ENCODE measurements at places on chromosomes 2 and 18. TPM values are rescaled to one million over a fixed set of nuclear protein-coding genes. Genes with fewer than 3 reads are reported as not detected.

DNA sequence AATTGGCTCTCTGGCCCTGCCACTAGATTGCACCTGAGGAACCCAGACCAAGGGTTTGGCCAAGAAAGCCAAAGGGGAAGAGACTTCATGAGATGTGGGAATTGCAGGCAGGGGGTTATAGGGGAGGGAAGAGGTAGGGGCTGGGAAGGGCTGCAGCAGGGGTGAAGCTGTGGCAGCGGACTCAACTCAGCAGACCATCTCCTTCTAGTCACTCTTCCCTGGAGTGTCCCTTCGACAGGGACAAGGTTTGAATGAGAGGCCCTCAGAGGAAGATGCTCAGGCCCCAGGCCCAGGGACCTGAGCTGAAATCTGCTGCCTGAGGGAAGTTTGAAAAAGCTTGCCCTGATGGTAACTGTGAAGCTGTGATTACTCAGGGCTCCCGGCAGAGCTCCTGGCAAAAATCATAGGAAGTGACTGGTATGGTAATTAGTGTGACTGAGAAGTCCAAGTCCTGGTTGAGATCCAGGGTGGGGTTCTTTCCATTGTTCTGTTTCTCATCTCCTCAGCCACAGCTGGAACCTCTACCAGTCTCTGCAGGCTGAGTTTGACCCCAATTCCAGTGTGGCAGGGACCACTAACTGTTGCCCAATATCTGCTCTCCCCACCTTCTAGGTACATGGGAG lies 300.9 kb downstream of the CYP26B1 start:
- H3K4me1 ChIP-seq = no peaks in the 10 kb centered on the region
- no peak overlapping the region for H3K4me3 ChIP-seq
- no peak overlapping the region for H3K27ac ChIP-seq
- no peaks in the 10 kb centered on the region for H3K27me3 ChIP-seq
- DNase-seq = no peak

- H3K4me3 ChIP-seq = no peak overlapping the region
- no peaks in the 10 kb centered on the region for H3K36me3 ChIP-seq
- no peaks in the 10 kb centered on the region for H3K27me3 ChIP-seq
- no peak for DNase-seq
Observed at GRCh38 chr2:177241711-177242120, 22.8 kb downstream of the NFE2L2 start.

- DNase-seq = no peak
- no peaks in the 10 kb centered on the region for H3K36me3 ChIP-seq
Observed at GRCh38 chr2:105384861-105385260, 14.0 kb downstream of the FHL2 start.

GRCh38 chr18:22391407-22392345 lies 26.0 kb downstream of the CTAGE1 start:
- H3K4me3 ChIP-seq = no peak overlapping the region
- H3K36me3 ChIP-seq = no peaks in the 10 kb centered on the region
- no peaks in the 10 kb centered on the region for H3K4me1 ChIP-seq
- DNase-seq = peak; percentile 33

- H3K27me3 ChIP-seq = no peaks in the 10 kb centered on the region
- peak overlapping the region; percentile 58 for H3K4me3 ChIP-seq
- H3K4me1 ChIP-seq = peaks cover 14% of the 10 kb centered on the region
- no peaks in the 10 kb centered on the region for H3K36me3 ChIP-seq
Observed at GRCh38 chr2:202375033-202375608, 1.0 kb upstream of the BMPR2 start.

DNA sequence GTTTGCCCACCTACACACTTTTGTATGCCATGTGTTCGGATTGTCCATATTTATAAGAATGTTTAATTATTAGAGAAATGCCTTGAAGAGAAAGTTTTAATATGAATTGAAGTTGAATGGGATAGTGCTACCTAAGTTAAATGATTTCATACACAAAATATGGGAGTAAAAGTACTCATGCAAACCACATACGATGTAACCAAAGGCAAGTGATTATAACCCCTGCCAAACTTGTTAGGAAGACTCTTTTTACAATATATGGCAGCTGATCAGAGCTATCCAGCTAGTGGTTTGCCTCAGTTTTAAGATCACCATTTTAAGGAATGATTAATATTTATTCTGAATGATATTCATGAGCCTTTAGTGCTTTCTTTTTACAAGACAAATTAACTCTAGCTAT lies 106.7 kb downstream of the MYO1B start:
- no peak for DNase-seq
- H3K27ac ChIP-seq = no peak overlapping the region
- no peaks in the 10 kb centered on the region for H3K4me1 ChIP-seq
- H3K36me3 ChIP-seq = peaks cover 6% of the 10 kb centered on the region
- no peaks in the 10 kb centered on the region for H3K27me3 ChIP-seq

DNA sequence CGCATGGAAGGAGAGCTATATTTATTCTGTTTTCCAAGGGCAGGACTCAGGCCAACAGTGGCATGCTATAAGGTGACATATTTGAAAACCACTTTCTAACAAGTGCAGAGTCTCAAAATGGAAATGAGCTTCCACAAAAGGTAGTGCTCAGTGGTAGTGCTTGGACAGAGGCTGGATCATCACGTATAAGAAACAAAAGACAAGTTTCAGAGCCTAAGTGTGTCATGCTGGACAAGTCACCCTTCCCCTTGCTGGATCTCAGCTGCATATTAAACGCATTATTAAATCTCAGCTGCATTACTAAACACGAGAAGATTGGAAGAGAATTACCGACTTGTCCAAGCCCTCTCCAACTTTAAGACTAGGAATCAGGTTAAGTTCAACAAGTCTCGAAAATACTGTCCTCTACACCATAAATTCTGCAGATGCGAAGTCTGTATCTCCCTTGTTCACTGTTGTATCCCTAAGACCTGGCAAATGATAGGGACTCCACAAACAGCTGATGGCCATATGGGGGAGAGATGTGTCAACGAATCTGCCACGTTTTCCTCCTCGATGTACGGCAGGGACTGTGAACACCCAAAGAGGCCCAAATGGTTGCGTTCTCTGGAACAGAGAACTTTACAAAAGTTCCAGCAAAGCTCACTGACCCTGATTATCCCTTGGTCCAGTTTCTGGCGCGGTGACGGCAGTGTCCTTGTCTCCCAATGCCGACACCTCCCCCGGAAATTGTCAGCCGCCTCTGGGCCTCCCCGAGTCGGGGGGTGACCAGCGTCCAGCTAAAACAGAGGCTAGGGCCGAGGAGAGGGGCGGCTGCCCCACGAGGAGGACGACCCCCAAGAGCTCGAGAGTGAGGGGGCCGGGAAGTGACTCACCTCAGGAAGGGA lies 611 bp downstream of the NOL10 start:
- no peaks in the 10 kb centered on the region for H3K36me3 ChIP-seq
- peak; percentile 34 for DNase-seq
- H3K27me3 ChIP-seq = no peaks in the 10 kb centered on the region
- H3K27ac ChIP-seq = peak overlapping the region; percentile 75
- peaks cover 40% of the 10 kb centered on the region for H3K4me1 ChIP-seq

DNA sequence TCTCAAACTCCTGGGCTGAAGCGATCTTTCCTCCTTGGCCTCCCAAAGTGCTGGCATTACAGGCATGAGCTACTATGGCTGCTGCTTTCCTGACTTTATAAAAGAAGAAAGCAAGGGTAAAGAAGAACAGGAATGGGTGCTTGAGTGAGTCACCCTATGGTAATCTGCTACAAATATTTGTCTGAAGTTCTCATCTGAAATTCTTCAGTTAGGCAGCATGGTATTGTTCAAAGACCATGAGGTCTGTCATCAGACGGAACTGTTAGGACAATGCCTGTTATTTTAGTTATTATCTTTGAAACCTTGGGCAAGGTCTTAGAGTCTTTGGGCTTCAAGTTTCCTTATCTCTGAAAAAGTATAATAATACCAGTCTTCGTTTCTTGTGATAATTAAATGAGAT lies 695.8 kb downstream of the RNF144A start:
- no peak overlapping the region for H3K4me3 ChIP-seq
- DNase-seq = no peak
- H3K27ac ChIP-seq = no peak overlapping the region
- no peaks in the 10 kb centered on the region for H3K27me3 ChIP-seq
- no peaks in the 10 kb centered on the region for H3K36me3 ChIP-seq

GRCh38 chr18:25067275-25068025 lies 284.5 kb downstream of the ZNF521 start:
- H3K4me3 ChIP-seq = no peak overlapping the region
- no peaks in the 10 kb centered on the region for H3K36me3 ChIP-seq
- H3K4me1 ChIP-seq = no peaks in the 10 kb centered on the region

DNA sequence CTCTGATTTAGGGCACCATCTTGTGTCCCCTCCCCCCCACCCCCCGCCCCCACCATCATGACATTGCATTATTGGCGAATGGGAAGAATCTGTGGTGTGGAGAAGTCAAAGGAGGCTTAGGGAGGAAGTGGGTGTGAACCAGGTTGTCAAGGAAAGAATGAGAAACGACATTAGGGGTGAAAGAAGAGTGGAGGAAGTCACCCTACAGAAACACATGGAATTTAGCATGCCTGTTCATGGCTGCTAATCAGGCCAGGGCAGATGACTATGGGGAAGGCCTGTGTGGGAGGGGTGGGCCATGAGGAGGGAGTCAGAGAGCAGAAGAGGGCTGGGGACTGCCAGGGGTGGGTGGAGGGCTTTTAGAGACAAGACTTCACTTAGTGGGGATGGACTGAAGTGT lies 81.6 kb downstream of the AOX1 start:
- H3K27ac ChIP-seq = no peak overlapping the region
- H3K4me1 ChIP-seq = no peaks in the 10 kb centered on the region
- no peak overlapping the region for H3K4me3 ChIP-seq
- H3K36me3 ChIP-seq = peaks cover 13% of the 10 kb centered on the region
- H3K27me3 ChIP-seq = no peaks in the 10 kb centered on the region

DNA sequence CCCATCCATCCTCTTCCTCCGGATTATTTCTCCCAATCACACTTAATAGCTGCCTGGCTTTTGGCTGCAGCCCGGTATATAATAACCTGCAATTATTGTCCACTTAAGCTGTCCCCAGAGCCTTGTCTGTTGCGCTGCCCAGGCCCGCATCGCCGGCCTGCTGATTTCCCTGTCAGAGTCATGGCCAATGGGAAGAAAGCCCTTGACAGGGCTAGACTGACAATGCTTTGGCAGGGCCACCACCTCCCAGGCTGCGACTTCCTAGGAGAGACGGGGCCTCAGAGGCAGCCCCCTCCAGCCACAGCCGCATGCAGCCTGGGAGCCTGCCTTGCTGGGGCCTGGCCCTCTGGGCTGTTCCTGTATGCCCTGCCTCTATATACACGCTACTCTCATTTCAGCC lies 10.0 kb upstream of the CELF4 start:
- no peak overlapping the region for H3K4me3 ChIP-seq

- peaks cover 7% of the 10 kb centered on the region for H3K4me1 ChIP-seq
- no peaks in the 10 kb centered on the region for H3K36me3 ChIP-seq
- DNase-seq = no peak
- no peak overlapping the region for H3K27ac ChIP-seq
Observed at GRCh38 chr2:172671501-172671900, 64.1 kb upstream of the RAPGEF4 start.

GRCh38 chr2:62998949-62999348 lies 51.7 kb upstream of the OTX1 start:
- H3K4me3 ChIP-seq = no peak overlapping the region
- no peaks in the 10 kb centered on the region for H3K36me3 ChIP-seq
- no peaks in the 10 kb centered on the region for H3K27me3 ChIP-seq
- DNase-seq = no peak

DNA sequence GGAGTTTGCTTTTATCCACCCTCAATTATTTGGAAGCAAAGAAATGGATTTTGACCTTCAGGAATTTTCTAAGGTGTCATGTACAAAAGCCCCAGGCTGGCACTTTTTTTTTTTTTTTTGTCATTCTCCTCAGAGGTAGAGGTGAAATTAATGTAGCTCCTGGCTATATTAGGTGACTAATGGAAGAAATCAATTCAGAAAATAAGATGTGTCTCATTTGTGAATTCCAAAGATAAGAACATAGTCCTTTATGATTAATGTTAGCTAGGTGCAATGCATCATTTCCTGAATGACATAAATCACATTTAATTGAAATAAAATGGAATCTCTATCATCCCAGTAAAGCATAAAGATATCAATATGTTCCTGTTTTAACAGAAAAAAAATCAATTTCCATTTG lies 477.6 kb downstream of the FBXO15 start:
- H3K4me3 ChIP-seq = no peak overlapping the region
- no peak for DNase-seq
- H3K36me3 ChIP-seq = no peaks in the 10 kb centered on the region
- no peak overlapping the region for H3K27ac ChIP-seq
- no peaks in the 10 kb centered on the region for H3K27me3 ChIP-seq

- H3K27ac ChIP-seq = no peak overlapping the region
- no peaks in the 10 kb centered on the region for H3K4me1 ChIP-seq
- H3K4me3 ChIP-seq = no peak overlapping the region
- H3K36me3 ChIP-seq = no peaks in the 10 kb centered on the region
Observed at GRCh38 chr2:126676221-126677175, 20.5 kb downstream of the GYPC start.

Gene CCL20
- total RNA-seq = not detected

Gene CLEC4F
- 3.3 TPM for total RNA-seq

Gene IL1B
- 2.6 TPM for total RNA-seq

Gene GALR1
- under 0.01 TPM for total RNA-seq

Gene FRZB
- total RNA-seq = 0.66 TPM

Gene CYS1
- 36.6 TPM for total RNA-seq

All from body of pancreas (tissue), 4 donors.